ENCODE measurements at places on chromosomes 12 and 14.

- DNase-seq: no peak
Measured at GRCh38 chr12:112325157-112325556, 57.1 kb downstream of the HECTD4 start.

GRCh38 chr12:118763234-118763633, 218.1 kb upstream of the SRRM4 start:
- DNase-seq: no peak

GRCh38 chr12:31536672-31537071, 54.3 kb downstream of the DENND5B start:
- no peak for DNase-seq

DNA sequence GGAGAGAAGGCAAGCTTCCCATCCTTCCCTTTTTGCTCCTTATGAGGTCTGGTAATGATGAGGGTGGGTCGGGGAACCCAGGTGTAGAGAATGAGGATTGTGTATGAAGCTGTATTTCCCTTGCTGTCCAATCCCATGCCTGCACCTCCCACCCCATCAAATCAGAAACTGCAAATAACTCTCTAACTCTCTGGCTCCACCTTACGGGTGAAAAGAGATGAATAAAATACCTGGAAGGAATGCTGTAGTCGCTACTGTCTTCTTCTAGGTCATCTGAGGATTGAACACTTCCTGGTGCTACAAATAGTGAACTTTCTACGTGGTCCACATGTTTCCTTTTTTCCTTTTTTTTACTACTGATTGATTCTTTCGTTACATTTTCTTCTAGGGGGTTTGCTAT, 38.9 kb upstream of the DICER1 start:
- no peak for DNase-seq

DNA sequence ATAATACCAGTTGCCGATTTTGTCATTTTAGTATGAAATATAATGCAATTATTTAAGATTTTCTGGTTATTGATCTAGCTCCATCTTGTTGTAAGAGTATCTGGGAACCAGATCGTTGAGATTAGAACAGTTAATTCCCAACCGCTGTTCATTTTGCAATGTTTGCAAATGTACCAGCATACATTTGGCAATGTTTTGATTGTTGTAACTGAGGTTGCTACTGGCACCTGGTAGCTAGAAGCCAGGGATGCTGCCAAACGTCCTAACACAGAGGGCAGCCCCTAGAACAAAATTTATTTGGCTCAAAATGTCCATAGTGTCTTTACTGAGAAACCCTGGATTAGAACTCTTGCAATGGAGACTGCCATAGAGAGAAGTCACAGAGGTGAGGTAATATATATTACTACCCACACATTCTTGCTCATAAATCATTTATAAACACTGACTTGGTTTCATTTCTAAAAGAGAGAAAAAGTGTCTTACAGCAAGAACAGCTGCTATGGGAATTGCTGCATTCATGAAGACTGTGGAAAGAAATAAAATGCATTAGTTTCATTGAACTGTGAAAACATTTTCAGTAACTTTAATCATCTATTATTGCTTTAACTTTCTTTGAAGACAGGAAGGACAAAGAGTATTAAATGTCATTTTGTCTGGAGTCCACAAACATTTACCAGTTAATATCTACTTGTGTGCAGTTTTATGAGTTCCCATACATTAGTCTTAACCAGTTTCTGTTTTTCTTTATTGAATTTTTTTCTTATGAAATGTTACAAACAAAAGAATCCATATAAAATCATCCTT, 46.2 kb downstream of the ABCC9 start:
- no peak for DNase-seq

DNA sequence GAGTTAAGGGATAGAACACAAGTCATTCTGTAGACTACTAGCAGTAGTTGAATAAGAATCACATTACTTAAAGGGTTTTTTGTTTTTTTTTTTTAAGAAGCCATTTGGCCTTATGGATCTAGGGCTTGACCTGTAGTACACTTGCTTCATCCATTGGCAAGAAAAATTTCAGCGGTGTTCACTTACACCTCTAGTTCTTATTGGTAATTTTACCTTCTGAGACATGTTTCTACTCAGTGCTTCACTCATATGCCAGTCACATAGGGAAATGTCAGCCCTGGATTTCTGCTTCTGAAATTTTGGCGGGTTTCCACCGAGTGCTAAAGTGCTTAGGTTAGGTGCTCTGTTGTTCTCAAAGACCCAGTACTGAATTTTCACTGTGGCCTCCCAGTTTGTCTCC, 72.9 kb downstream of the FRMD6 start:
- no peak for DNase-seq

DNA sequence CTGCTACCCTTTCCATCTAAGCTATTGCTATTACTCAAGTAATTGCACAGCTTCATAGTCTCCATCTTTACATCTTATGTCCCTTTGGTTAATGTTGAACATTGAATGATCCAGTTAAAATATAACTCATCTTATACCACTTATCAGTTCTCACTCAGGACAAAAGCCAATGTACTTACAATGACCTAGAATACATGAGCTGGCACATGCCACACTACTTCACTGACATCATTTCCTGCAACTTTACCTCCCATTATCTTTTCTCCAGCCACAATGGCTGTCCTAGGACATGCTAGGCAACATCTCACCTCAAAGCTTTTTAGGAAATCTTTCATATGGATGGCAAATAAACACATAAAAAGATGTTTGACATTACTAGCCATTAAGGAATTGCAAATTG, 309.2 kb downstream of the FOXG1 start:
- no peak for DNase-seq

DNA sequence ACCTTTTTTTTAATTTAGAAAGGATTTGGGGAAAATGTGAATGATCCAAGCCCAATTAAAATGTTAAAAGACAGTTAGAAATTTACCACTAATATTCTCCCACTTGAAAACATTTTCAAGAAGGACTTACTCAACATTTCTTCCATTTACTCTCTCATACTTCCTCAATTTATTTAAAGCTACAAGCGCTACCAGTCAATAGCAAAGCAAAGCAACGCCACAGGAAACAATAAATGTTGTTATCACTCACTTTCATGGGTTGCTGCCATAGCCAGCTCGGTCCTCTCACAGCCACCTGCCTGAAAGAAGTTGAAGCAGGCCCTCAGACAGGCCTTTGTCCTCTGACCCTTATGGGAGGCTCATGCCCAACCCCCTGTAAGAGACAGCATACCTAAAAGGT, 6.0 kb upstream of the SOS2 start:
- no peak for DNase-seq

DNA sequence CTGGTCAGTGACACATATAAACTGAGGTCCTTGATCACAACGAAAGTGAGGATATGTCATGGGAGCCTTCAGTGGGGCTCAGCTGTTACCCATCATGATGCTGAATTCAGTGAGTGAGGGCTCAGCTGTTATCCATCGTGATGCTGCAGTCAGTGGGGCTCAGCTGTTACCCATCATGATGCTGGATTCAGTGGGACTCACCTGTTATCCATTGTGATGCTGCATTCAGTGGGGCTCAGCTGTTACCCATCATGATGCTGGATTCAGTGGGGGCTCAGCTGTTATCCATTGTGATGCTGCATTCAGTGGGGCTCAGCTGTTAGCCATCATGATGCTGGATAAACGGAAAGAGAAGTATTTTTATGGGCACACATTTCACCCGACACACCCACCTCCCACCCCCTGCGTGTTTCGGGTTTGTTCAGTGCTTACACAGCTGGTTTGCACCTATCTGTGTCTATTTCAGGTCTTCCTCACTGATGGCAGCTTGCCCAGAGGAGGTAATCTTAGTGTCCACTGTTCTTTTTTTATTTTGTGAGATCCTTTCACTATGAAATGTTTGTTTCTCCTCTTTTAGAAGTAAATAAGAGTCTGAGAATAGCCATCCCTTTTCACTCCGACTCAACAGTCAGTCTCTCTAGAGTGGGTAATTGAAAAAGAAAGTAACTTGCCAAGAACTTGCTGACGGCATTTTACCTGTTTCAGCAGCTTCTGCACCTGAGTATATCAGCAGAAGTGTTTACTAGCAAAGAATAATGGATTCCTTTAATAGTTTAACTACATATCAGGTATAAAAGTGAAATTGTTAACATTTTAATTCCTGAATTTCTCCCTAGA, 183.0 kb downstream of the ERC1 start:
- no peak for DNase-seq

GRCh38 chr14:23406244-23406643, 1.8 kb downstream of the MYH6 start:
- no peak for DNase-seq

DNA sequence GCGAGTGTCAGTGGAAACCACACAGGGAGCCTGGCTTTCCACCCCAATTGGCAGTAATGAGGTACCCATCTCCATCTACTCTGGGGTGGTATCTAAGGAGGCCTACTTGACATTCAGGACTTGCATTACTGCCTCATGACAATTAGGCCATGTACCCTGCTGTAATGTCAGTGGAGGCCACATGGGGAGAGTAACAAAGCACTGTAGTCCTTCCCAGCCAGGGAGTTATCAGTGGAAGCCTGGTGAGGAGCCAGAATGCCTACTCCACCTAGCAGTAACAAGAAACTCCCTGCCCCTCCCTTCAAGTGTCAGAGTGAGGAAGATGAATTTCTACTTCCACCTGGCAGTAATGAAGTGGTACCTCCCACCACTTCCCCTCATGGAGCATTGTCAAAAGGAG, 12.5 kb downstream of the TIMM9 start:
- DNase-seq: no peak

DNA sequence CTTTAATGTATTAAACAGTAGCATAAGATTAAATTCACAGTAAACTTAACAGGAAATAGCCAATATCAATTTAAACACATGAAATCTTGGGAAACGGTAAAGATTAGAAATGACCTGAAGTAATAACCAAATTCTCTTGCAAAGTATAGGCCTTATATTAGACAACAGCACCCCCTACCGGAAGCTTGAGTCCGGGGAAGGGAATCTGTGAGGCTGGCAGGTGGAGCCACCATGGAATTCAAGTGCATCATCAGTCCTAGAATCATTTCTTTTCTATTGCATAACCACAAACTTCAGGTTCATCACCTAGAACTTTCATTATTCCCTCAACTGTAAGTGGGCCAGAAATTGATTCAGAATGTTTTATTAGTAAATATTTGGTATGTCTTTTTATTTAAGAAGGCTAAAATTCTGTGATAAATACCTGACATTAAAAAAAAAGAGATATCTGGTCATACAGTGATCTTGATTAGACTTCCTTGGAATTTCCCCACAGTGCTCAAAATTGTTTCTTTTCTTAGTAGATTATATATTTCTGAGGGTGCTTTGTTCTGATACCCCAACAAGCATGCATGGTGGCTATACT, 48.6 kb downstream of the AP5M1 start:
- DNase-seq: peak; percentile 50

GRCh38 chr14:24259282-24260025, 3.5 kb downstream of the TGM1 start:
- no peak for DNase-seq

Data from activated T-helper 1 cell treated with anti-CD3 and anti-CD28 coated beads, Interleukin-2, amount 50 U/mL, for 16 hours (primary cell).